ENCODE measurements at places on chromosomes 7 and 10. TPM values are rescaled to one million over a fixed set of nuclear protein-coding genes. Genes with fewer than 3 reads are reported as not detected.

Gene HTR5A
- total RNA-seq = not detected

Gene GGCT
- total RNA-seq = 93.3 TPM

Gene DGKI
- 1.8 TPM for total RNA-seq

Gene MEST
- total RNA-seq = 15.1 TPM

Gene CRTAC1
- not detected for total RNA-seq

Gene AKR1C8
- not detected for total RNA-seq

Gene ANKRD61
- total RNA-seq = 0.16 TPM

Gene STK32C
- total RNA-seq = 16.2 TPM

Gene THSD7A
- total RNA-seq = not detected

Gene HABP2
- total RNA-seq = not detected

Gene PRTFDC1
- 3.6 TPM for total RNA-seq

GRCh38 chr10:101308051-101308450 is 45.9 kb upstream of the BTRC start:
- no peak for DNase-seq

DNA sequence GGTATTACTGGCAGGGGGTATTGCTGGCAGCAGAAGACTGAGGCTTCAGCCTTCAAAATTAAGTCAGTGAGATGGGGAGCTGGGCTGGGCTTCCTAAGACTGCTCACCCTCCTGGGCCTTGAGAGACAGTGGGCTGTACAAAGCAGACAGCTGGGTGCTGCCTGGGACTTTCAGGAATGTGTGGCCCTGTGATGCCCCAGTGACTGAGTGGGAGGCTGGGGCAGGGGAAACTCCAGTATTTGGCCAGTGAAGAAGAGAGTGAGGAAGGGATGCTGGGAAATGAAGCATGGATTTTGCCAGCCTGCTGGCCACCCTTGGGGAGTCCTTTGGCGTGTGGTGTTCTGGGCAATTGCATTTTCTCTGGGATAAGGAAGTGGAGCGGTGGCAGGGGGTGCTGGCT is 442 bp downstream of the ANKRD2 start:
- no peak for DNase-seq

GRCh38 chr10:60629332-60629731 is 148.9 kb upstream of the CDK1 start:
- DNase-seq = no peak

- DNase-seq = no peak
These were observed 1.1 kb upstream of the PRLHR start for GRCh38 chr10:118596426-118597124.

- DNase-seq = no peak
These were observed 230.0 kb upstream of the GRB10 start for GRCh38 chr7:51012569-51013217.

- no peak for DNase-seq
These were observed 10.1 kb upstream of the GGCT start for GRCh38 chr7:30514776-30515175.

GRCh38 chr7:116071629-116072028 is 41.1 kb upstream of the TFEC start:
- DNase-seq = no peak

- DNase-seq = peak; percentile 56
These were observed 1.8 kb upstream of the PFKFB3 start for GRCh38 chr10:6200734-6201515.

DNA sequence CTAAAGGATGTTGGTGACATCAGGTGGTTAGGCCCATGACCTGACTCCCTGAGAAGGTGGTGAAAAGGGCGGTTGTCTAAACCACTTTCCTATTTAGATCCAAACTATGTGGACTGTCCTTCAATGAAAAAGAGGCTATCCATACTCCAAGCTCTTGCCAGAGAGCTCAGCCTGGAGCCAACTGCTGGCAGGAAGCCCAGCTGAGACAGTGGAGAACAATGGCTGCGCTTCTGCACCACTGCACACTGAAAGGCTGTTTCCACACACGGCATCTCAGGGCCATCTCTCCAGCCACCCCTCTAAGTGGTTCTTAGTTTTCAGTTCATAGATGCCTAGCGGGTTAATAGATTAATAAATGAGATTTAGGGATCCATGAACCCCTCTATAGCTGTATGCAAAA is 488.8 kb upstream of the ZMIZ1 start:
- DNase-seq = no peak

GRCh38 chr7:46109437-46109836 is 188.4 kb upstream of the IGFBP3 start:
- DNase-seq = no peak

DNA sequence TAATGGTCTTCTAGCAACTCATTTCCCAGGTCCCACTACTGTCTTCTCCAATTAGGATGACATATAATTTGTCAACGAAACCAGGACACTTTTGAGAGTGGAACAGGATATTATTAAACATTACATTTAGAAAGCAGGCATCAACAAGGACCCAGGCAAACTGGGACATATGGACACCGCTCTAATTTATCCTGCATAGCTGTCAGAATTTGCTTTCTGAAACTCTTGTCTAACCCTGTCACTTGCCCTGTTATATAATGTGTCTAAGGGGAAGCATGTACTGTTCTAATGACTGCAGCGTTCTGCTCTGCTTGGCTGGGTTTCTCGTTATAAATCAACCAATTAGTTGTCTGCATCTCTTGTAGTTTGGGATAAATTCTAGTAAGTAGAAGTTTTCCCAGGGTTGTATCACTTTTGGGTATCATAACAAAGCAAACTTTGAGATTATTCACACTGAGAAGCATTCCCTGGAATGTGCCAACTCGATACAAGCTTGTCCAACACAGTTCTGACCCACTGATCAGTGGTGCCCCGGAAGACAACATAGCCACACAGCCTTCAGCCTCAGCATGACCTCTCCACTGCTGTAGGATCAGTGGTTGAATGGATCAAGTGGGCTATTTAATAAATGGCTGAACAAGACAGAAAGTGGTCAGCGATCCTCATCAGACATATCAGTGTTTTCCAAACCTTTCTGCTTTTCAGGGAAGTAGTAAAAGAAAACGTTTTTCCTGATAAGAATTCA is 228.1 kb downstream of the KIF20B start:
- DNase-seq = no peak

DNA sequence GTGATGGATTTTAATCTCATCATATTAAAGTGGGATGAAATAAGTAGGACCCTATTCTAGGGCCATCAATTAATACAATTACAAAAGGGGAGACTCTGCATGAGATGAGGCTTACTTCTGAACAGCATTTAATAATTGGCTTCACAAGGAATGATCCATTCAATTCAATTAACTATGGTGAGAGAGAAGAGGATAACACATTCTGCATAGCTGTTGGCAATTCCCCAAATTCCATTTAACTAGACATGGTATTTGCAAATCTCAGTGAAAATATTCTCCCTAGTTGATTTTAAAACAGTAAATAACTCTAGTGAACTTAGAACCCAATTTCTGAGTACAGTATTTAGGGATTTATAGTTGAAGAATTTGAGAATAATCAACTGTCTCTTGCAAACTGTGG is 145.3 kb downstream of the NOC3L start:
- no peak for DNase-seq

DNA sequence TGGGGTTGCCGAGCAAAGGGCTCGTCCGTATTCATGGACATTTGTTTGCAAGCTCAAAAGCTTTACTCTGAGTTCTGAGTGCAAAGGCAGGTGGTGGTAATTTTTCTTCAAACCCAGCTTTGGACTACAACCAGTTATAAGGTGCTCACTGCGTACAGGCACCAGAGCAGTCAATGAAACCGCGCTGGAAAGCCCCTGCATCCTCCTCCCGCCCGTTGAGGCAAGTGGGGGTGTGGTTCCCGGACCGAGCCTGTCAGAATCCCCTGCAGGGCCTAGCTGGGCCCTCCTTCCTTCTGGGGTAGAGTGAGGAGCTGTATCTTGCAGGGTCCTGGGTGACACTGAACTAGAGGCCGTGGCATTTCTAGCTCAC is 22.3 kb downstream of the AMZ1 start:
- no peak for DNase-seq

- DNase-seq = no peak
These were observed 2.0 kb upstream of the CLEC2L start for GRCh38 chr7:139521439-139521838.

DNA sequence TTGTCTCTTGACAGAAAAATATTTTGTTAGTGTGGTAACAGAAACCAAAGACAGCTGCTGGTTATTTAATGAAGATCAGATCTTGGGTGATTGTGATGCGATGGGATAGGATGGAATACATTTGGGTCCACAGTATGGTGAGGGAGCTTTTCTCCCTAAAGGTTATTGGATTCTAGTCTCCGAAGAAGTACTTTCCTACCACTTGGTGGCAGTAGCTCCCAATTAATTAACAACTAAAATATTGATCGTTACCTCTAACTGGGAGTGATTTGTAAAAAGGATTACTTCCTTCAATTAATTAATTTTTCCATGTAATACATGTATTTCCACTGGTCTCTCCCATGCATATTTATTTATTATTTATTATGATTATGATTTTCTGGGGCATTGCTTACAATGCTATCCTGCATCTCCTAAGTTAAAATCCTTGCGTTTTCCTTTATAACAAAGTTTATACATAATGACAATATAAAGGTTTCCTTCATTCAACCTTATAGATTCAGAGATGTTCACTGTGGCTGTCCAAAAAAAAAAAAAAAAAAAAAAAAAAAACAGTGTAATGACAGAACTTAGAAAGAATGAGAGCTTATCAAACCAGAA is 25.6 kb downstream of the TMEM196 start:
- no peak for DNase-seq

GRCh38 chr7:132034748-132035416 is 478.5 kb upstream of the PODXL start:
- DNase-seq = no peak

- no peak for DNase-seq
These were observed 686.9 kb downstream of the NXPH1 start for GRCh38 chr7:9120331-9120730.

- no peak for DNase-seq
These were observed 401.9 kb downstream of the TNS3 start for GRCh38 chr7:47179812-47180515.

GRCh38 chr7:30510124-30511075 is 5.8 kb upstream of the GGCT start:
- DNase-seq = peak; percentile 20

DNA sequence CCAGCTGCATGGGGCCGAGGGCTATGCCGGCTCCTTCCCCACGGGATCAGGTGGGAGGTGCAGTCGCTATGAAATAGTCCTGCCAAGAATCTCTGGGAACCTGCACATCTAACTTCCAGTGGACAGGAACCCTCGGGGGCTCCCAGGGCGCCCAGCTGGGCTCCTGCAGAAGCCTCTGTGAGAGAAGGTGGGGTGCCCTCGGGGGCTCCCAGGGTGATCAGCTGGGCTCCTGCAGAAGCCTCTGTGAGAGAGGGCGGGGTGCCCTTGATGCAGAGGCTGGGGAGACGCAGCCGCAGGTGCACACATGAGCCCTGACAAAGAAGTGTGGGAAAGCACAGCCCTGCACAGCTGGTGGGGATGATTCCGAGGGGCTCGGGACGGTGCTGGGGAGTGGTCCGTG is 5.9 kb downstream of the VENTX start:
- DNase-seq = no peak

DNA sequence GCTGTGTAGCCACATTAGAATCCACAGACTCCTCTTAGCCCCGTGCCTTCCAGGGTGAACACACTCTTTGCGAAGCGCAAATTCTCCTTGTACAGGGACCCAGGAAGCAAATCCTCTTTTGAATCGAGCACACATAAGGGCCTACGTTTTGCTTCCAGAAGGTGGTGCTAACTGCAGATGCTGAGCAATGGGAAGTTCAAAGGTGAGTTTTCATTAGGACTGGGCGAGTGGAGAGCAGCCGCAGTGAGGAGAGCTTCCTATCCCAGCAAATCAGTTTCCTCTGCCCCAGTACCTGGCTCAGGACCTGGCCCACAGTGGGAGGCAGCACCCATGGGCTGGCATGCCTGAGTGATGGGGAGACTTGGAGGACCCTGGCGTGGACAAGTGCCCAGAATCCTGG is 23.5 kb upstream of the GPR26 start:
- DNase-seq = no peak

- no peak for DNase-seq
These were observed 106.9 kb downstream of the LMBR1 start for GRCh38 chr7:156785998-156786543.

GRCh38 chr7:5276611-5277010 is 6.1 kb upstream of the SLC29A4 start:
- no peak for DNase-seq
